Ovary (tissue), 10 donors: ENCODE measurements at places on chromosomes 6 and 20. TPM values are rescaled to one million over a fixed set of nuclear protein-coding genes. Genes with fewer than 3 reads are reported as not detected.
A peak's percentile ranks its signal among the peaks of the same experiment; 100 is the strongest.

The C6orf15 gene
- not detected for polyA plus RNA-seq

GRCh38 chr6:44234101-44235025, 11.0 kb downstream of the SLC29A1 start:
- H3K4me1 ChIP-seq = peaks cover 10% of the 10 kb centered on the region
- H3K27ac ChIP-seq = peak overlapping the region; percentile 37
- H3K27me3 ChIP-seq = no peaks in the 10 kb centered on the region
- H3K36me3 ChIP-seq = no peaks in the 10 kb centered on the region
- DNase-seq = peak; percentile 87

The IRAK1BP1 gene
- 5.2 TPM for polyA plus RNA-seq

The JPH2 gene
- polyA plus RNA-seq = 7.5 TPM

DNA sequence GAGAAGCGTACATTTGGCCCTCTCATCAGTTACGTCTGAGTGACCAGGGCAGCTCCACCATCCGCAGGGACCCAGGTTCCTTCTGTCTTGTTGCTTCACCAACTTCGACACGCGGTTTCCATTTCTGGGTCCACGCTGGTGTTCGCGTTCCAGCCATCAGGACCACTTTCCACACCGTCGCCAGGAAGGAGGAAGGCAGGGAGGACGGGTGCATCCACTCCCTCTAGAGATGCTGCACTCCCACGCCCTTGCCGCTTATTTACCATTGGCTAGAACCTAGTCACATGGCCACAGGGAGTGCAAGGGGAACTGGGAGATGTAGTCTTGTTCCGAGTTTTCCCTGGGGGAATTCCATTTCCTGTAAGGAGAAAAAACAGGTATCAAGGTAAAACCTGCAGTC, 33.2 kb upstream of the SNX9 start:
- no peak overlapping the region for H3K4me3 ChIP-seq
- H3K27me3 ChIP-seq = no peaks in the 10 kb centered on the region
- H3K27ac ChIP-seq = no peak overlapping the region
- no peaks in the 10 kb centered on the region for H3K36me3 ChIP-seq
- no peak for DNase-seq

The SLC2A10 gene
- polyA plus RNA-seq = 18.4 TPM
